ENCODE measurements at places on chromosomes 5 and 9.

DNA sequence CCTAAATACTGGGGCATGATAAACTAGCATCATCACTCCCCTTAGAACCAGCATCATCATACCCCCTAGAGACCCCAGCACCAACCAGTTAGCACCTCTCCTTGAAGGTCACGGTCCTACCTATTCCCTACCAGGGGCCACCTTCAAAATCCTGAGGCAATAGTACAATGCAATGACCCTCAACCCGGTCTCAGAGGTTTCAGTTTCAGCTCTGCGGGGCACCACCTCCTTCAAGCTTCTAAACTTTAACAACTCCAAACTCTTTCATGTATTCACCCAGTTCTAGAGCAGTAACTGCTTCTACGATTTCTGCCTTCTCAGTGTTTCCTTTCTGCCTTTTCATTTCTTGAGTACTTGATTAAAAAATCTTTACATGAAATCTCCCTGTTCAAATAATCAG, 130.1 kb upstream of the EPB41L4A start:
- no peak for DNase-seq

- DNase-seq = no peak
Measured at GRCh38 chr9:121328476-121328875, 41.6 kb downstream of the STOM start.

DNA sequence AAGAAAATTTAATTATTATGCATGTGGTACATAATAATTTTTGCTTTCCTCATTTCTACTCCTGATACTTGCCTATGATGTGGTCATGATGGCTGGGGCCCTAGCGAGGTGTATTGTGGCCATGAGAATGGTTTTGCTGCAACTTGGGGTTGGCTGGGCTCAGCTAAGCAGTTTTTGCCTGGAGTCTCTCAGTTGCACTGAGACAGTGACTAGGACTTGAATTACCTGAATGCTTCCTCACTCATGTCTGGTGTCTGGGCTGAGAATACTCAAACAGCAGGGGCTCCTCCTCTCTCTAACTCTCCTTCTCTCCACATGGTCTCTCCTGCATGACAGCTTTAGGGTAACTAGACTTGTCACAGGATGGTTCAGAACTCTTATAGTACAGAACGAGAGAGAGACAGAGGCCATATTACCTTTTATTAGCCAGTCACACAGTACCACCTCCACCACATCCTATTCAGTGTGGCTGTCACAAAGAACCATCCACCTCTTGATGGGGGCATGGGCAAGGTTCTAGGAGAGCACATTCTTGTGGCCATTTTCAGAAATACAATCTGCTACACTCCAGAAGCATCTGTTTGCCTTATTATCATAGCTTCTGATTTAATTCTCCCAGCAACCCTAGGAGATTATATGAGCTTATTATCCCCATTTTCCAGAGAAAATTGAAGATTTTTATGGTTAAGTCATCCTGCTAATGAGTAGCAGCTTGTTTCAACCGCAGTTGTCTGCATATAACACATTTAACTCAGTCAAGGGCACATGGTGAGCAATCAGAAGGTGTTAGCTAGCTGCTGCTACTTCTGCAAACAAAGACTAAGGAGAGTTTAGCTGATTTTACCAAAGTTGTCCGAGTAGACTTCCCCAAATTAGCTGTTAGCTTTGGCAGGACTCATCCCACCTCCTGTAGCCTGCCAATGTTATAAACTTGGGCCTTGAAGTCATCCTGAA, 245.1 kb downstream of the DOCK8 start:
- DNase-seq = no peak

DNA sequence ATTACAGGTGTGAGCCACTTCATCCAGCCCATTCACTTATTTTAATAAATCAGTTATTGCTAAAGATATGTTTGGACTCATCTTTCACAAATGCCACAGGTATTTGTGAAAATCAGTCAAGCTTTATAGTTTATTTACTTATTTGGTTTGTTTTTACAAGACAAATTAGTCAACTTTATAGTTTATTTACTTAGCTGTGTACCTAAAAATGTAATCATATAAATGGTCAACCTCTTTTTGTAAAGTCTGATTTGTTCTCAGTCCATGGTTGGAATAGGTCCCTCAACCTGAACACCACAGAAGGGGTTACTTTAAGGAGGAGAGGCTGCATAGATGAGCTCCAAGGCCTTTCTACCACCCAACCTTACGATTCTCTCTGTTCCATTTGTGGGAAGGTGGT, 80.2 kb downstream of the GNAQ start:
- no peak for DNase-seq
